ENCODE measurements at places on chromosomes 5 and 9.

DNA sequence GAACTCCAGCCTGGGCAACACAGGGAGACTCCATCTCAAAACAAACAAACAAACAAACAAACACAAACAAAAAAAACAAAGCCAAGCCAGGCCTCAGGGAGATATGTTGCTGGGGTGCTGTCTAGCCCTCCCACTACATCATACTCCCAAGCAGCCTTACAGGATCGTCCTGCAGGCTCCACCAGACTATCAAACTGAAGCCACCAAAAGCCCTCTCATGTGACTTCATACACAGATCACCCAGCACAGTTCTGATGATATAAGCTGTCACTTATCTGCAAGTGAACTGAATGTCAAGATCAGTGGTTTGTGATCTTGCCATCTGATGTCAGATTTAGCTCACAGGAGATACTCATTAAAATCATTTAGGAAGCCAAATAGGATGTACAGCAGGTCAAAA is 43.3 kb downstream of the WDR41 start:
- no peak for DNase-seq

GRCh38 chr5:180208435-180209081 is 453 bp downstream of the RASGEF1C start:
- no peak for DNase-seq

- no peak for DNase-seq
Observed at GRCh38 chr5:115977096-115977495, 14.8 kb downstream of the LVRN start.

- no peak for DNase-seq
Observed at GRCh38 chr5:168295574-168296201, 4.2 kb downstream of the WWC1 start.

Measured in AG04449 (cell line).